Lung microvascular endothelial cell (primary cell): ENCODE measurements at places on chromosomes 1 and 21.
A peak's percentile ranks its signal among the peaks of the same experiment; 100 is the strongest.

DNA sequence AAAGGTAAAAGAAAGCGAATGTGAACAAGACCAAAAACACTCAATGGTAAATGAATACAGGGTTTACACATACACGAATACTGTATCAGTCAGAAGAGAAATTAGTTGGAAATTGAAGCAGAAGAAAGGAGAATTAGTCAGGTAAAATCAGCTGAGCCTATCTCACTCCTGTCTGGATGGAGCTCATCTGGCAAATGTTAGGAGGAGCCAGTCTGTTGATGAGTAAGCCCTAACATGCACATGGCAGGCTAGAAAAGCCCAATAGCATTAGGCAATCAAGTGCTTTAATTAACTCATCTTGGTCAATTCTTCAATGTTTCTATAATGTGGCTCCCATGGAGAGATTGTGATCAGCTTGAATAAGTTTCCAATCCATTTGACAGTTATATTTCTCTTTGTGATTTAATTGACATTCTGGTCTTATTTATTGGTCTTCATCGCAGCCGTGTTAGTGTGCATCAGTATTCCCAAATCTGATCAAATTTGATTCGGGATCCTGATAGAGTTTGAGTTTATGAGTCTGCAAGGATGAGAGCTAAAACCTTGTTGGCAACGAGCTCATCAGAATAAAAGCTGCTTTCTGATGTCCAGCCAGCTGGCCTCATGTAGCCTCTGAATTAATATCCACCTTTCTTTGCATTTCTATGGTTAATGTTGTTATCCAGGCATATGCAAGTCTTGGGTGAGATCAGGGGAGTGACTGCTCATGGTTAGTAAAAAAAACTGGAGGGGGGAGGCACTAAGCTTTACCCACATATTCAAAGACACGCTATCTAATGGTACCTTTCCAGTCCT, 22.1 kb upstream of the KCNA10 start:
- DNase-seq: no peak

GRCh38 chr1:93317207-93317606, 28.5 kb upstream of the DR1 start:
- DNase-seq: peak; percentile 4

DNA sequence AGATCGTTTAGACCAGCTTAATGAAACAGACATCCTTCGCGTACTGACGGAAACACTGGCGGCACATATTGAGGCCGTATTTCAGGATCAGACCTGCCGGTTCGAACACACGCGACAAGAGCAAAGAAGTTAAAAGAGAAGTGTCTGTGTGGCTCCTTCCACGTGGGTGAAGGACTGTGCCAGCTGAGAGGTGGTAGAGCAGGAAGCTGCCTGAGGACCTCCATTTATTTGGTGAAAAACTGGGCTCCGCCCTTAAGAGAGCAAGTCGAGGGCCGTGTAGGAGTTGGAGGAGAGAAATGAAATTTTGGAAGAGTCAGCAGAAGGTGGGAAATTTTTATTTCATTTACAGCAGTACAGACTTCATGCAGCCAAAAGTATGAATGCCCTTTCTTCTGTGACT, 38.8 kb upstream of the ADORA3 start:
- no peak for DNase-seq

DNA sequence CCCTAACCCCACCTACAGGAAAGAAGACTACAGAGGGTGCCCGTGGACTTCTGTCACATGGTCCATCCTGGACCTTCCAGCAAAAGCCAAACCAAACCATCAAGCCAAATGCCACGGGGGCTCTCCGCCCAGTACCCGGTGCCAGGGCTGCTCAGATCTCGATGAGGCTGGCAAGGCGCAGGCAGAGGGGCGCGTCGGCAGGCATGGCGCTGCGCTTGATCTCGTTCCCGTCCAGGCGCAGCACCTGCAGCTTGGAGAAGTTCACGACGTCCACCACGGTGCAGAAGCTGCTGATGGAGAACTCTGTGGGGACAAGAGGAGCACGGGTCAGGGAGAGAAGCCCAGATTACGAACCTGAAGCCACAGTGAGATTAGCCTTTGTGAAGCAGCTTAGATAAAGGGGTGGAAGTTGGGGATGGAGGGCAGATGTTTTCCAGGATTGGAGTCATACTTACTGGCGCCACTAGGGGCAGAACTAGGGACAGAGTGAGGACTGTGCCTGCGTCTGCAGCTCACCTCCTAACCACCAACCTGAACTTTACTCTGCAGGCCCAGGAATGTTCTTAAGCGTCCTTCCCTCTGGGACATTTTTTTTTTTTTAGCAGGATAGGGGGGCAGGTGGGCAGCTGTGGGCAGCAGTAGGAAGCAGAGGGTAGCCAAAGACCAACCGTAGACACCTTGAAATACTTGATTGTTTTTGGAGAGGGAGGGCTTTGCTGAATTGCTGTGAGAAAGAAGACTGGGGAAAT, 8.6 kb downstream of the FMOD start:
- DNase-seq: peak; percentile 52

DNA sequence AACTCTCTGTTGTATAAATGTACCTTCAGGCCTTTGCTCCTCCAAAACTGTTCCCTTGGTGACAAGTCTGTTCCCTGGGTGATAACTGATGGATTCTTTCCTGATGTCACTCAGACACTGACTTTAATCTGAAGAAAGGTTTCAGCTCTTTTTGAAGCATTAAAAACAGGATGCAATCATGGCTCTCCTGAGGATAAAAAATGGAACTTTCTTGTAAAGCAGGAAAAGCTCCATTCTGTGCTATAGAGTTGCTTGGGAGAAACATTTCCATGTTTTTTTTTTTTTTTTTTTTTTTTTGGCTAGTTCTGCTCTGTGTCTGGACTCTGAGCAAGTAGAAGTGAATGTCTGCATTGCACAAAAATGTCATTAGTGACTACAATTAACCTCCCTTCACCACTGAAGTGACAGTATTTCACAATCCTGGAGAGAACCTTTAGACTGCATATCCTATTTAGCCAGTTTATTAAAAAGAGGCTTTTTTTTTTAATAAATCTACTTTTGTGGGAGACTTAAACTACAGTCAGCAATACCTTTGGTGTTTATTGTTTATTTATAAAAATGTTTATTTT, 101.7 kb upstream of the PRMT6 start:
- no peak for DNase-seq

DNA sequence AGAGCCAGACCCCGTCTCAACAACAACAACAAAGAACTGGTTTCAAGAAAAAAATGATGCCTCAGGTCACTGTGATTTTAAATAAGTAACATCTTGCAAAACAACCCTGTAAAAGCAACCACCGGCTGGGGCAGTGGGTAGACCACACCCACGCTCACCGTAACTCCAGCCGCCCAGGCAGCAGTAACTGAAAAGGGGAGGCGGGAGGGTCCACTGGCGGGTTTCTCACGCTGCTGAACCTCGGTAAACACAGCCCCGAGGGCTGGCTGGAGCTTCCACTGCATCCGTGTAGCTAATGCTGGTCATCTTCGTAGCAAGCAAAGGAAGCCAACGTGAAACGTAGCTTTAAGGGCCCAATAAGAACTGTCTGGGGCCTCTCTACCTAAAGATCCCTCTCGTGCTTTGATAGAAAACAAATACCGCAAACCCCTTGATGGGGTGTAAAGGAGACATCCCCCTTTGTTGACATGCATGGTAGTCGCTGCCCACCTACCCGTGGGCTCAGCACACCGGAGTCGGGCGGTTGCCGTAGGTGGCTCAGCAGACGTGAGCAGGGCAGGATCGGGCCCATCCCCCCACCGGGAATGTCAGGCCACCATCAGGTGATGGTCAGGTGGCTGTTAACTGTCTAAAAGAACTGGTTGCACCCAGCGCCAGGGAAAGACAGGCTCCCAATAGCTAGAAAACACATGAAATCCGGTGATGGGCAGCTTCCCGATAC, 4.2 kb downstream of the C1orf159 start:
- no peak for DNase-seq
